ENCODE measurements at places on chromosomes 13 and 19.

- no peak for DNase-seq
Measured at GRCh38 chr13:43905435-43906031, 25.8 kb downstream of the LACC1 start.

DNA sequence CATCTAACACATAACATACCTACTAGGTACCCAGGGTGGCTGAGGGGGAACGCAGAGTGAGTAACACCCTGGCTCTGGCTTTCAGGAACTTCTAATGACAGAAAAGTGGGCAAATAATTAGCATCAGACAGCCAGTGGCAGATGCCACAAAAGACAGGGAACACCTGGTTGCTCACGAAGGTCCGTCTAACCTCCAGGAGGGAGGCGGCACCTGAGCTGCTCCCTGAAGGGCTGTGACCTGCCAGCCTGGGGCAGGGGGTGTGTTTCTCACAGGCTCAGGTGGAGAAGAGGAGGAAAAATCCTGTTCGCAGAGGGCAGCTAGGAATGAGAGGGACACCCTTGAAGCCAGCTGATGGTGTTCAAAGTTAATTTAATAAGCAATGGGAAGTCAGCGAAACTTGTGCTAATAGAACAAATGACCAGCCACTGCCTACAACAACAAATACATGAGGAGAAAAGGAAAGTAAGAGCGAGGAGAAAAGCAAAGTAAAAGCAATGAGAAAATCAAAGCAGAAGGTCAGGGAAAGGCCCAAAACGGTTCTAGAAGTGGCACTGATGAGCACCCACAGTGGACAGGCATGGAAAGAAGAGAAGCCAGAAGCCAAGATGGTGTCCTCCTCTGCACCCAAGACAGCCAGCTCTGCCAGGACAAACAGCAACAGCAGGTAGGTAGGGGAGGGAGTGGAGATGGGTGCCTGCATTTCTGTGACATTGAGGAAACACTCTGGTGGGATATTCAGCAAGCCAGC is 87.3 kb downstream of the STK24 start:
- no peak for DNase-seq

- peak; percentile 57 for DNase-seq
Measured at GRCh38 chr13:99289674-99290337, 17.4 kb downstream of the GPR183 start.

GRCh38 chr13:91331047-91331915 is 16.2 kb upstream of the MIR17HG start:
- DNase-seq, result no peak

DNA sequence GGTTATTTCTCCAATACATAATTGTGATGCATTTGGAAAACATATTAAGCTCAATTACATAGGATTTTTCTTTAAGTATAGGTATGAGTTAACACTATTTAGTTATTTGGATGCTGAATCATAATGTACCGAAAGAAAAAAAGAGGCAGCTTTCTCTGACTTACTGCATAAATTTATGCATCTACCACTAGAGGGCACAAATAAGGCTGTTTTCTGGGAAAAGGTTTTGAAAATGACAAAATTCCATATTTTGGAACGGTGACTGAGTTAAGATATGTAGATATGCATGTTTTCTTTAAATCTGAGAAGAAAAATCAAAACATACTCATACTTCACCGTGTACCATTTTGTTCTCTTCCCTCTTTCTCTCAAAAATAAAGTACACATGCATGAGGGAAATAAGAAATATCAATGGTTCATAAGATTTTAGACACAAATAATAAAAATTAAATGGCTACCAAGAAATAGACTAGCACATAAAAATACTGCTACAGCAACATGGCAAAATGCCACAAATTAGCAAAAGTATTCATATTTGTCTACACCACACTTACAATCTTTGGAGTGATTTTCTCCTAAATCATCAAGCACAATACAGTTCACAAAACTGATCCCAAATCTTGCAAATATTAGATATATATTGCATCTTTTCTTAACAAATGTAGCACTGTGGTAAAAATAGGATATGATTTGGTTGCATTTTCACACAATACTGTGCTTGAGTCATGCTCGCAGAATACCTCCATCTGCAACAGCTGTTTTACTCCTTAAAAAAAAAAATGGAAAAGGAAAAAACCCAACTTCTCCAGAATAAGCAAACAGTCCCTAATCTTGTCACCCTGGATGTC is 260.0 kb downstream of the FGF14 start:
- DNase-seq, result no peak

DNA sequence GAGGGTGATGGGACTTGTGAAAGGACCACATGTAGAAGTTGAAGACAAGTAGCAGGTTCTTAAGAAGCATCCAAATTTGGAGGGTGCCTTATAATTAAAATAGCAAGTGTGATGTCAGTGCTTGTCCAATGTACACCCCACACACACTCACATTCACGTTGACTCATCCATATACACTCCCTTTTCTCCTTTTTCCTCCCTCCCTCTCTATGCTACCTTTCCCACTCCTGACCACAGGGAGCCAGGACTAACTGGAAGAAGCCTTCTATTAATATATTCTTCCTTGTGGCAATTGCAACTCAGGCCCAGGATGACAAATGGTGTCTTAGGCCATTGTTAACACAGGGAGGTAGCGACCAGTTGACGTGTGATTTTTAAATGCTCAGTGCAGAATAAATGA is 16.3 kb upstream of the GPR183 start:
- DNase-seq, result no peak

DNA sequence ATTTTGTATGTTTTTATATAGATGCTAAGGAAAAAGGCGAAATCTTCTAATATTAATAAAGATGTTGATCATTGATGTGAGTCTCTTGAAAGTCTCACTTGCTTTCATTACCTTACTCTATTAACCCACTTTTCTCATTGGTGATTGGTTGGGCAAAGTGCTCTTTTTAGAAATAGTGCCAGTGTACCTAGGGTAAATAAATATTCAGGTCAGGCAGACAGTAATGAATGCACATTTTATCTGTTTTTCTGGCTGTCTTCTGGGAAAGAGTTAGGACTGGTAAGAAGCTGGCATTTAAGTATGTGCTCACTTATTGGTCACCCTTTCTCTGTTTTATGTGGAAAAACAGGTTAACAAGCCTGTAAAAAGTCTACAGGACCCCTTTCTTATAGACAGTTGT is 11.2 kb downstream of the SERP2 start:
- no peak for DNase-seq

- no peak for DNase-seq
Measured at GRCh38 chr19:35558400-35559280, 4.8 kb downstream of the ATP4A start.

DNA sequence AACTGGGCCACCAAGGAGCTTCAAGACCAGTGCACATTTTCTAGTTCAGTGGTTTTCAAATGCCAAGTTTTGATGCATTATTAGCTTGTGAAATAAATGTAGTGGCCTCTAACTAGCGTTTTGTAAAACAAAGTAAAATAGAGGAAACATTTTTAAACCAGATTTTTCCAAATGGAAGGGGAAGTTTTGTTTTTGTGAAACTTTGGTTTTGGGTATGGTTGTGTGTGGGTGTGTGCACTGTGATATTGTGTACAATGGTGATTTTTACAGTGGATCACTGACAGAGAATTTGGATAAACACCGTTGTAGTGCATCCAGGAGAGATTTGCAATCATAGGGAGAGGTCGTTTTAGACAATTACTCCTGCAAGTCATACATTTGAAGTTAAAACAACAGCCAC is 108.9 kb downstream of the SLC7A1 start:
- no peak for DNase-seq

- no peak for DNase-seq
Measured at GRCh38 chr13:99805361-99805760, 166.2 kb downstream of the ZIC5 start.

DNA sequence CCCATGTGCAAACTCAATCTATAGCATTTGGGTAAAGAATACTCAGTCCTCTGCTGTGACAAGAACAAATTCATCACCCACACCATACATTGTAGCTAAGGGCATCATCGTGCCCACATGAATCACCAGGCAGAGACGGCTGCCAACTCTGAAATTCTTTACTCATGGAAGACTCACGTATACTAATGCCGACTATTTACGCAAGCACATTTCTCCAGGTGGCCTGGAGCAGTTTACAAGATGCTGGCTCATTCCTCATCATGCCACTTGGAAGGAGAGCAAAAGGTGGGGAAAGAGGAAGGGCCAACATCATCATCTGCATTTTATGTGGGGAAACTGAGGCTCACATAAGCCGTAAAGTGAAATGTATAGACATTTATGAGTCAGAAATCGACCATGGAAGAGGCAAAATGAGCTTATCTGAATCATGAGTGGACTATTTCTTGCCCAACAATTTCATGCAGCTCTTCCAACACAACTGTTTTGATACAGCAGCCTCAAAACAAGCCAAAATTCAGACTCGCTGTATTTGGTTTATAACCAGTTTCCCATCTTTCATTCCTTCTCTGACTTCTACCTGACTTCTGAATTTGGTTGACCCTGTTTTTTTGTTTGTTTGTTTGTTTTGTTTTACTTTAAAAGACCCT is 213.9 kb upstream of the SERP2 start:
- DNase-seq, result no peak

- no peak for DNase-seq
Measured at GRCh38 chr19:39865186-39865585, 19.0 kb upstream of the FBL start.

DNA sequence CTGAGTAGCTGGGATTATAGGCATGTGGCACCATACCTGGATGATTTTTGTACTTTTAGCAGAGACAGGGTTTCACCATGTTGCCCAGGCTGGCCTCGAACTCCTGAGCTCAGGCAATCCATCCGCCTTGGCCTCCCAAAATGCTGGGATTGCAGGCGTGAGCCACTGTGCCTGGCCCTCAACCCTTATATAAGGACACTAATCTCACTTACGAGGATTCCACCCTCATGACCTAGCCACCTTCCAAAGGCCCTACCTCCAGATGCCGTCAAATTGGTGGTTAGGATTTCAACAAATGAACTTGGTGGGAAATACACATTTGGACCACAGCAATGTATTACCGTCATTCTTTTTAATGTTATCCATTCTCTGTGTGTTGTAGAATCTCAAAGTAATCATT is 61.0 kb downstream of the ING1 start:
- DNase-seq, result no peak

- no peak for DNase-seq
Measured at GRCh38 chr13:100235311-100235901, 146.5 kb downstream of the PCCA start.

- peak; percentile 35 for DNase-seq
Measured at GRCh38 chr19:1455336-1456120, 5.6 kb downstream of the APC2 start.

DNA sequence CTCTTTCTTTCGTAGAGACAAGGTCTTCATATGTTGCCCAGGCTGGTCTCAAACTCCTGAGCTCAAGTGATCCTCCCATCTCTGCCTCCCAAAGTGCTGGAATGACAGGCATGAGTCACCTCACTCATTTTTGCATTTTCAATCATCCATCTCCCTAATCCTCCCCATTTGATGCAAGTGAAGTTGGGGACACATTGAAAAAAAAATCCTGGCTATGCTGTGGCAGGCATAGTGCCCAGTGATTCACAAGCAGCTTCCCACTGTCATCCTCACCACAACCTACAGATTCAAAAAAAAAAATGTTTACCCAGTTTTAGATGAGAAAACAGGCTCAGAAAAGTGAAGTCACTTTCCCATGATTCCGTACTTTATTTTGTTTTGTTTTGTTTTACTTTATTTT is 44.7 kb upstream of the USP29 start:
- no peak for DNase-seq

GRCh38 chr13:51495316-51495715 is 42.5 kb upstream of the INTS6 start:
- DNase-seq, result no peak
